ENCODE measurements at places on chromosomes 7 and 10.

- DNase-seq: no peak
Observed at GRCh38 chr10:11097686-11098085, 80.0 kb downstream of the CELF2 start.

DNA sequence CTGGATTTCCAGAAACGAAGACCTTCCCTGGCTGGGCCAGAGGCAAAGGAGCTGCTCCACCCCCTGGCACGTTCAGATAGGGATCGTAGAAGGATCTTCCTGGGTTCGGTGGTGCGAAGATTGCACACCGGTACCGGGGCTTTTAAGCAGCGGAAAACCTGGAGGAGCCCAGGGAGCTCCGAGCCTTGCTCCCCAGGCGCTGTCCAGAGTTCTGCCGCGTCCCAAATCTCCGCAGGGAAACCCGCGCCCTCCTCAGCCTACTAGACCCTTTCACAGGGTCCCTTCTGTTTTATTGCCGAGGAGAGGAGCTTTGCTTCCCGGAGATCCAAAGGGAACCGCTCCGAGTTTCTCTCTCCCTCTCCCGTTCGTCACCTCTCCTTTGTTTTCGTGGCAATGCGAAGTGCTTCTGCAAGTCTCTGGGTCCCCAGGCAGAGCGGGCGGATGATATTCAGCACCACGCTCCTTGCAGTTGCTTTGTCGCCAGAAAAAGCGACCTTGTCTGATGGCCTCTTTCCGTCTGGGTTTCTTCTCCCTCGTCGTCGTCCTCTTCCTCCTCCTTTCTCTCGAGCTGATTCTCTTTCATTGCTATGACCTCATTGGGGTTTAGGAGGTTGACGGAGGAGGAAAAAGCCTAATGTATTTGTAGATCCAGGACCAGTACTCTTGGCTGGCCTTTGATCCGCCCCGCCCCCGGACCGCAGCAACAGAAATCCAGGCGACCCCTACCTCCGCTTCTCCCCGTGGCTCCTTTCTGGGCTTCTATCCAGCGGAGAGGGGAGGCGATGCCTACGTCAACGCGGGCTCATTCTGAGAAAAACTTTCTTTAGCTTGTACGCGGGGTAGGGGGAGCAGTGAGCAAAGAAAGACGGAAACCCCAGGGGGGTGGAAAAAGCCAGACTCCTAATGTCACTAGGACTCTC lies at the start of gene TMEM196:
Gene TMEM196, minus strand, starts transcription at position 777 of the 920 bp plus-strand sequence. CDS start 921 bp downstream, outside the sequence.
- no peak for DNase-seq

DNA sequence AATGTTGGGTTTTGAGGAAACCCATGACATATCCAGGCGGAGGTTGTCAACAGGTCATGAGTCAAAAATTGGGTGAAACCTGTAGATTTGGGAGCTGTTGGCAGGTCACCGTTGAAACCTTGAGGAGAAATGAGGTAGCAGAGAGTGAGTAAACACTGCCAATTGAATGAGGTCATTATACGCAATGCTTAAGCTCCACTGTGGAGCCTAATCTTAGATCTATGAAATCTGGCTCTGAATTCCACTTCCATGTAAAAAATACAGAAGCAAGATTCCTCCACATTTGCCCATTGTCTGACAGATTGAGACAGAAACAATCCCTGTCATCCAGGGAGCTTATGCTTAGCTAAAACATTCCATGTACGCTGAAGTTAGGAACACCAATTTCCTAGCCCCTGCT lies 76.0 kb upstream of the IL6 start:
- DNase-seq: no peak

GRCh38 chr10:68073631-68074030 lies 1.5 kb downstream of the HERC4 start:
- DNase-seq: no peak

GRCh38 chr7:45070254-45070642 lies 18.5 kb downstream of the NACAD start:
- DNase-seq: no peak

GRCh38 chr7:30237271-30237695 lies 47.1 kb upstream of the ZNRF2 start:
- no peak for DNase-seq

GRCh38 chr7:8112685-8113084 lies 144.1 kb downstream of the GLCCI1 start:
- no peak for DNase-seq

GRCh38 chr10:3908183-3908582 lies 123.2 kb upstream of the KLF6 start:
- DNase-seq: no peak

GRCh38 chr7:151736403-151736909 lies 140.5 kb downstream of the PRKAG2 start:
- no peak for DNase-seq

Measured in GM18507 (cell line).